ENCODE measurements at places on chromosomes 16 and 17.

DNA sequence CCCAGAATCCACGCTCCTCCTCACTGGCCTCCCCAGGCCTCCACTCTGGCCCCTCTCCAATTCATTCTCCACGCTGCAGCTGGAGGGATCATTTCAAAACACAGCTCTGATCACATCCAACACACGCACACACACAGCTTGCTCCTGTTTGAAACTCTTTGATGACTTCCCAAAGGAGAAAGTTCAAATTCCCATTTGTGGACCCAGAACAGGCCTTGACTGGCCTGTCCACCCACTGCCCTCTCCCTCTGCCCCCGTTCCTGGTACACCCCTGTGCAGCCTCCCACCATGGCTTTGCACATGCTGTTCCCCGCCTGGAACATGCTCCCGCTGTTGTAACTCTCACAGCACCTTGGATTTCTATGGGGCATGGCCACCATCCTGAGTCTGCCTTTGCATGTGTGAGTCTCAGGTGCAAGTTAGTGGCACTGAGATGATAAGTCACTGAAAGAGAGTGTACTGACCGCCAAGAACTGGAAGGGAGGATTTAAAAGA, 100.0 kb downstream of the GSG1L start:
- no peak for DNase-seq

- no peak for DNase-seq
Observed at GRCh38 chr16:48963306-48963705, 318.3 kb downstream of the CBLN1 start.

- no peak for DNase-seq
Observed at GRCh38 chr16:89199241-89200123, 855 bp downstream of the SLC22A31 start.

DNA sequence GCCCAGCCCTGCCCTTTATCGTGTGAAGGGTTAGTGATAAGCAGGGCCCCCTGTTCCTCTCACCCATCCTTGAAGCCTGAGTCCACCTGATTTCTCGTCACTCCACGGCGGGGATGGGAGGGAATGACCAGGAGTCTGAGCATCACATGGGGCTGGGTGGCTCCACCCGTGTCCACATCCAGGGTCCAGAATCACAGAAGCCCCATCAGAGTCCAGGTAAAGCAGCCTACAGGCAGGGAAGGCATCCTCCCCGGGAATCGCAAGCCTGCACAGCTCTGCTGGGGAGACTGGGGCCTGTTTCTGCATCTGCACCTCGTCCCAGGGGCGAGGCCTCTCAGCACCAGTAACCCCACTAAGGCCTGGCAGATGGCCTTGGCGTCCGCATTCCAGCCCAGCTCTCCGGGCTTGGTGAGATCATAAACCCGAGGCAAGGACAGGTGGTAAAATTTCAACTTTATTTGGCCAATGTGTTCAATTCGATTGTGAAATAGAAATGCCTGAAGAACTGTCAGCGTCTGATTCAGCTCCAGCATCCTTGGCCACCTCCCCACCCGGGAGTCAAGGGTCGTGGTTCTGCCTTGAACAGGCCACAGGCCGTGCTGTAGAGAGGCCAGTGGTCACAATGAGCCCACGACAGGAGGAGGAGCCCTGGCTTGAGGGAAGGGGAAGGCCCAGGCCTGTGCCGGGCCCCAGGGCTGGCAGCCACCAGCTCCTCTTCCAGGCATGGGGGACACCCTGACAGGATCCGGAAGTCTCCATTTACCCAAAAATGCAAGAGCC, 8.1 kb upstream of the PPP1R27 start:
- no peak for DNase-seq

- DNase-seq: no peak
Observed at GRCh38 chr17:55264278-55264644, 499 bp upstream of the HLF start.

DNA sequence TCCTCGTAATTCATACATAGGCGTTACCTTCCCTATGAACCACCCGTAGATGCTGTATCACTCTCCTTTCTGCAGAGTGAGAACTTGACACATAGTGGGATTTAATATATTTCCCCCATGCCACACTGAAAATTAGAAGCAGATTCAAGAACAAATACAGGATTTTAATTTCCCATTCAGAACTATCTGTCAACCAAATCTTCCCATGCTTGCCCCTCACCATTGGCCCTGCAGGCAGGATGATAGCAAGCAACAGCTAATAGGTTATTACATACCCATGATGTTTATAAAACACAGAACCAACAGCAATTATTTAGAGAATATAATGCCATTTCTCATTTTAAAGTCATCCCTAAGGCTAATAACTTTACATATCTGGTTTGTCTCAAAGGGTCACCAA, 55.0 kb upstream of the GNAO1 start:
- DNase-seq: no peak

DNA sequence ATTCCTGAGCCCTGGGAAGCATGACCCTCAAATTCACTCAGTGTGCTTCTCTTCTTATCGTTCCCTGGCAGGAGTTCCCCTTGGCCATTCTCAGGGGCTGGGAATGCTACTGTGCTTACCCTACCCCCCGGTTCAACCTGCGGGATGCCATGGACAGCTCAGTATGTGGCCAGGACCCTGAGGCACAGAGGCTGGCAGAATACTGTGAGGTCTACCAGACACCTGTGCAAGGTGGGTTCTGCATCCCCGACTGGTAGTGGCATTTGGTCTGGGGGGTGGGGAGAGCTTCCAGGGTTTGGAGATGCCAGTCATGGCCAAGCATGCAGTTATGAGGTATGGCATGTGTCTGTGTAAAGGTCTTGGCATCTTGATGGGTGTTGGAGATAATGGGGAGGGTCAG, 39.4 kb downstream of the WSCD1 start:
- DNase-seq: no peak

GRCh38 chr17:37637956-37638355, 5.3 kb downstream of the DDX52 start:
- no peak for DNase-seq

GRCh38 chr16:86390335-86390734, 120.0 kb upstream of the FOXF1 start:
- DNase-seq: no peak

DNA sequence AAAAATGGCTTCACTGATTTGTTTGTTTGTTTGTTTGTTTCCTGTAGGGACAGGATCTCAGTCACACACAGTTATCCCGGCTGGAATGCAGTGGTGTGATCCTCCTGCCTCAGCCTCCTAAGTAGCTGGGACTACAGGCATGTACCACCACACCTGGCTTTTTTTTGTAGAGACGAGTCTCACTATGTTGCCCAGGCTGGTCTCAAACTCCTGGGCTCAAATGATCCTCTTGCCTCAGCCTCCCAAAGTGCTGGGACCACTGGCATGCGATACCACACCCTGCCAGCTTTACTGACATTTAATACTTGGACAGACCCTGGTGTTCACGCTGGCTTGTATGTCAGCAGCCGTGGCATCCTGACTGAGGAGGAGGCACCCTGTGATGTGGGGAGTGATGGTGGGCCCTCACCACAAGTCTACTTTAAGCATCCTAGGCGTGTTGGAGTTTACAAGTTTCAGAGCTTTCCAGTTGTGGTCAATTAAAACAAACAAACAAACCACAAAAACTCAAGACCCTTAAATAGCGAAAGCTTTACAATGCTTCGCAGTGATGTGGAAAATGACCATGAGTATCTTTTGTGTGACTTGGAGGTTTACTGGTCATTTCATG, 5.1 kb downstream of the ABCA3 start:
- no peak for DNase-seq

DNA sequence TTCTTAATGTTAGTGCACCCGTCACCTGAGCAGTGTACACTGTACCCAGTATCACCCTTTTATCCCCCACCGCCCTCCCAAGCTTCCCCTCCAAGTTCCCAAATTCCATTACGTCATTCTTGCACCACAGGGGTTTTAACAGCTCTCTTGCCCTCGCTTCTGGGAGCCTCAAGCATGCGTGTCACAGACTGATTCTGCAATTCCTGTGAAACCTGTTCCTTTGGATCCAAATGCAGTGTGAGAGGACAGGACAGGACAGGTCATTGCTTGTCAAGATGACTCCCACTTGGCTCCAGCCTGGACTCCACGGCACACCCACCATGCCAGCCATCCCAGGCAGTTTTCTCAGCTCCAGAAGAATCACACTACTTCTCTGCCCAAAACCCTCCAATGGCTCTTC, 44.1 kb downstream of the CYB5D2 start:
- DNase-seq: no peak
